ENCODE measurements at places on chromosomes 5 and 9.
A peak's percentile ranks its signal among the peaks of the same experiment; 100 is the strongest.

DNA sequence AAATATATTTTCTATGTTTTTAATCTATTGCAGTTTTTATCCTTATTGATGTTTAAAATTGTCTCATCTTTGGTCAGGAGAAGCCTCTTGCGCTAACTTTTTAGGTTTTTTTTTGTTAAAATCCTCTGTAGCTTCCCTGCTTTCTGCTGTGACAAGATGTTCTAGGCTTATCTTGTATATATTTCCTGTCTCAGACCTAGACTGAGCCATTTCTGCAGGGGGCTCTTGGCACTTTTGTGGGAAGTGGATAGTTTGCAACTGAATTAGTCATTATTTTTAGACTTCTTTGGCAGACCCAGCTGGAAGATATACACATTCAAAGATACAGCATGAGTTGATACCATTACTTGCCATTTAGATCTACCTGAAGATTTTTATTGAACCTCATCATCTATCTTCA, 28.8 kb downstream of the TCERG1 start:
- DNase-seq: peak; percentile 26

DNA sequence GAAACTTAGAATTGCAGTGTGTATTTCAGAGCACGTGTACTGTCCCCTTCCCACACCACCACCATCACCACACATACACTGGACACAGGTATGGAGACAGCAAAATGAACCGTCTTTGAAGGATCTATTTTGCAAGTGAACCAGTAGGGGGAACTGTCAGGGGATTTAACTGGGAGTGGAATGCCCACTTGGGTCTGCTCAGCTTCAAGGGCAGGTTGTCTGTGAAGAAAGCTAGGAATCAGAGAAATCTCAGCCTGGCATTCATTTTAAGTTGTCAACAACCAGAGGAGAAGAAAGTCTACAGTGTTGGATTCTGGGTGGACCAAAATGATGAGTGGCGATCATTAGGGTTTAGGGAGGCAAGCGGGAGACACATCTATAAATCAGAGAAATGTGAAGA, 147.0 kb downstream of the DCP2 start:
- DNase-seq: peak; percentile 10

DNA sequence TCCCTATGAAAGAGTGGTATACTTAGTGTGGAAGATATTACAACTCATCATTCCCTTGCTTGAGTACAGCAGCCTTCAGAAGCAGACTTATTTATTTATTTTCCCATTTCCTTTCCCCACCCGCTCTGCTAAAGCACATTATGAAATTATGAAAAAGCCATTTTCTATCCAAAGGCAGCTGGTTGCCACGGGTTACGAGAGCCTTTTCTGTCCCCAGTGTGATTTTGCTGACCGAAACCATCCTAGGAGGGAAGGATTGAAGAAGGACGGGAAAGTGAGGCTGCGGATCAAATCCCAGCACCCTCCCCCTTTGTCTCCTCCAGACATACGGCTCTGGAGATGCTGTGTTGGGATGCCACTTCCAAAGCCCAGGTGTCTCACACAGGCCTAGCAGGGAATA, 246.9 kb downstream of the TLR4 start:
- DNase-seq: no peak

GRCh38 chr9:3136686-3137346, 292.9 kb upstream of the PUM3 start:
- no peak for DNase-seq

DNA sequence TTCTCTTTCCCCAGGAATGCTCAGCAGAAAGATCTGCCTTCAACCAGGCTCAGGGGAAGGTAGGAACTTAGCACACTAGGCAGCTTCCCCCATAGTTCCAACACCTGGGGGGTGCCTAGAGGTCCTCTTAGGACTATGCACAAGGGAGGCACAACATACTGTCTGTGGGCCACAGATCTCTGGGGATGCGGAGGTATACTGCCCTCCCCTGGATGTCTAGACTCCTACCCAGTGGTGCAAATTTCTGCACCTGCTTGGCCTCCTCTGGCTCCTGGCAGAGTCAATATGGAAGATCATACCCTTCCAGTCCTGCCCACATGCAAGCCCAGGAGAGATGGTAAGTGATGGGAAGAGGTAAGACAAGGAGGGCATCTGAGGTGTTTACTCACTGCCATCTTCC, 247.5 kb upstream of the DAPK1 start:
- no peak for DNase-seq

- DNase-seq: no peak
Measured at GRCh38 chr5:39249564-39250274, 30.4 kb upstream of the FYB1 start.

GRCh38 chr5:83245037-83245436, 167.7 kb downstream of the XRCC4 start:
- DNase-seq: no peak

GRCh38 chr5:180211761-180212035, 2.7 kb upstream of the RASGEF1C start:
- DNase-seq: no peak

DNA sequence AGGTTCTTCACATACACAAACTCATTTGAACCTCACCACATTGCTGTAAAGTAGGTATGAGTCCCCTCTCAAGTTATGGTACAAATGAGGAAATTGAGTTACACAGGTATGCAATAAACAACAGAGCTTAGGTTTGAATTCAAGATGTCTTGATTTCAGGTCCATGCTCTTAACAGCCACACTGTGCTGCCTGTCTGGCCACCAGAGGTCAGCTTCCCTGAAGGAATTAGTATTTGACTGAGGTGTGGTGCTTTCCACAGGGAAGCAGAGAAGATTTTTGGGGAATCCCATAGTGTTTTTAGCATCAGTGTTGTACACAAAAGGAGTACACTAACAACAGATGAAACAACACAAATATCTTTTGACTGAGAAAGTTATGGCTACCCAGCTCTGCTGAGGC, 94.4 kb upstream of the ITGA1 start:
- DNase-seq: no peak

GRCh38 chr9:6551136-6551535, 94.4 kb downstream of the GLDC start:
- peak; percentile 46 for DNase-seq

- DNase-seq: no peak
Measured at GRCh38 chr5:30347858-30348257, 845.6 kb upstream of the CDH6 start.

- DNase-seq: no peak
Measured at GRCh38 chr5:136679233-136679632, 313.9 kb upstream of the TRPC7 start.

- DNase-seq: no peak
Measured at GRCh38 chr9:7293091-7293490, 506.5 kb downstream of the DMAC1 start.

GRCh38 chr5:78486218-78486617, 125.8 kb downstream of the SCAMP1 start:
- DNase-seq: no peak

DNA sequence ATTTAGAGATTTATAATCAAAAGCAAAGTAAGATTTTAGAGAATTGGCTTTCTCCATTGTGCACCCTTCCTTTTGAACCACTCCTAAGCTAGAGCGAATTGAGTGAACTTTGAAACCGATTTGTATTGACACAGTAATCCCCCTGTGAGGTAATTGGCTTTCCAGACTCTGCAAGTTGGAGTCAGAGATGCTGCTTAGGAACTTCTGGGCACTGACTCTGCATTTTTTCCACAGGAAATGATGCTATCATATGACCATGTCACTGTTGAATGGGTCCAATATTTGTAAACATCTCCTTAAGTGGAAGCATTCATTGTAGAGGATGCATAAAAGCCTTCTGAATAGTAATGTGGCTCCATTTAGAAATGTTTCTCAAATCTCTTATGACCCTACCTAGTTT, 394.4 kb upstream of the ZNF608 start:
- DNase-seq: peak; percentile 23

GRCh38 chr5:178740181-178740557, 9.7 kb upstream of the ZNF354A start:
- no peak for DNase-seq

GRCh38 chr5:6753851-6754250, 40.6 kb downstream of the TENT4A start:
- DNase-seq: no peak

GRCh38 chr9:15299374-15299939, 7.6 kb downstream of the TTC39B start:
- no peak for DNase-seq

All from dermis microvascular lymphatic vessel endothelial cell (primary cell).